ENCODE measurements at places on chromosomes 11 and 22.

DNA sequence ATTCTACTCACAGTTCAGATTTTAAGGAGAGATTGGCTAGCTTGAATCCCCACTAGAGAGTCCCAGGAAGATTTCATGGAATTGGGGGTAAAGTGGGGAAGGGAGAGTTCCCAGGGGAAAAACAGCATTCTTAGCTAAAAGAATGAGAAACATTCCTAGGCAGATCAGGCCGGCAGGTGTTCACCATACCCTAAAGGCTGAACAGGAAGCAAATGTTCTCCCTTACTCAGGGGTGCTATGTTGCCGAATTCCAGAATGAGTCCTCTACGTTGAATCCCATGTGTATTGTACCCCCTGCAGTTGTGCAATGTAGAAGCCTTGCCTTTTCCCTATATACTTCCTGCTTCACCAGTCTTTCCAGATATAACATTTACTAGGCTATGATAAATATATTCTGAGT is 135.2 kb upstream of the NCAM1 start:
- DNase-seq: no peak

GRCh38 chr11:85464283-85464682 is 162.9 kb downstream of the DLG2 start:
- no peak for DNase-seq

DNA sequence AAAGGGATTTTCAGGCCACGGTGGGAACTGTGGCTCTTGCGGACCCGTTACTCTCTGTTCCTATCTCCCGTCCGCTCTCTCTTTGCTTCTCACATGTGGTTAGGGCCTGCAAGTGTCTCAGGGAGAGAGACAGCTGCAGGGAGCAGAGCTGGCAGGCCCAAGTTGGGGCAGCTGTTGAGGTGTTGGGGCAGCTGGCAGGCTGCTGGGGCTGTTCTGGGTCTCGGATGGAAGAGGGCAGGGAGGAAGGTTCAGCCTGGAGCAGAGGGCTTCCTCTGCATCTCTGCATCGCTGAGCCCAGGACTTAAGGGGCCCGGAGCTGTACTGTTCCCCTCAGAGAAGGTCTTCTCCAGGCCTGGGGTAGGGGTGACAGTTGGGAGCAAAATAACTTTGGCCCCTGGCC is 2.6 kb upstream of the CNIH2 start:
- DNase-seq: no peak

- no peak for DNase-seq
These were observed 173.6 kb downstream of the ST3GAL4 start for GRCh38 chr11:126529037-126529436.

GRCh38 chr11:120131941-120132644 is 5.8 kb downstream of the TRIM29 start:
- no peak for DNase-seq

GRCh38 chr22:21025266-21025665 is 7.1 kb downstream of the SLC7A4 start:
- no peak for DNase-seq

DNA sequence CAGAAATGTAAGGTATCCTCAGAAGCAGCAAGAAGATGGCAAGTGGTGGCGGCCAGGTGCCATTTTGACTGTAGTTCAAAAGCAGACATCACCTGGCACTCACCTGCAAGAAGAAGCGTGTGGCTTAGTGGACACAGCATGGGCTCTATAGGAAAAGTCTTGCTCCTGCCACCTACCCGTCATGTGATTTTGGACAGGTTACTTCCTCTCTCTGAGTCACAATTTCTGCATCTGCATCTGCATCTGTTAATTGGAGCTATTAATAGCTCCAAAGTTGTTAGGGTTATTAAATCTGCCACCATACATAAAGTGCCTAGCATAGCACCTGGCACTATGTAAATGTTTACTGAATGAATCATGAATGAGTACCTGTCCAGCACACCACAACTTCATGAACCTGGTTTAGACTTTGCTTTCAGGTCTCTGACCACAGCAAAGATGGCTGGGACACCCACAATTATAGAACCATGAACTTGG is 16.8 kb downstream of the RAB30 start:
- DNase-seq: peak; percentile 94

GRCh38 chr11:62706850-62707247 is 375 bp downstream of the BSCL2 start:
- DNase-seq: no peak

DNA sequence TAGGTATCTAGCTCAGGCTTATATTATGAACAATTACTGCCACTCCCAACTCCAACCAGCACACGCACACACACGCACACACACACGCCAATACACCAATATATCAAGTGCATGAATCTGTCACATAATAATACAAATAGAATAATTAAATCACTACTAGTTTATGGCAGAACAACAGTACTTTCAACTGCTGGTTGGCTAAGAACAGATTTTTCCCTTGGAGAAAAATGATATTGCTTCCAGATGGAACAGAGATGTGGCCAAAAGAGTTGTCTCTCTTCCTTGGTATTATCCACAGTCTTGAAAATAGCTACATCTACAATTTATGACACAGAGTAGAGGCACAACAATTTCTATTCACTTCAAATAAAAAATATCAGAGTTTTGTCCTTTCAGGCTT is 538.3 kb upstream of the FAT3 start:
- DNase-seq: no peak

GRCh38 chr11:67470337-67471002 is 1.4 kb upstream of the TMEM134 start:
- no peak for DNase-seq

GRCh38 chr22:19037282-19038163 is 84.7 kb downstream of the DGCR2 start:
- no peak for DNase-seq

GRCh38 chr11:74641289-74641688 is 48.9 kb downstream of the POLD3 start:
- no peak for DNase-seq

- DNase-seq: no peak
These were observed 66.0 kb upstream of the GRAMD1B start for GRCh38 chr11:123364080-123364479.

- no peak for DNase-seq
These were observed 20.2 kb upstream of the ST14 start for GRCh38 chr11:130139401-130139800.

GRCh38 chr11:104645261-104646222 is 252.7 kb downstream of the CASP12 start:
- no peak for DNase-seq

DNA sequence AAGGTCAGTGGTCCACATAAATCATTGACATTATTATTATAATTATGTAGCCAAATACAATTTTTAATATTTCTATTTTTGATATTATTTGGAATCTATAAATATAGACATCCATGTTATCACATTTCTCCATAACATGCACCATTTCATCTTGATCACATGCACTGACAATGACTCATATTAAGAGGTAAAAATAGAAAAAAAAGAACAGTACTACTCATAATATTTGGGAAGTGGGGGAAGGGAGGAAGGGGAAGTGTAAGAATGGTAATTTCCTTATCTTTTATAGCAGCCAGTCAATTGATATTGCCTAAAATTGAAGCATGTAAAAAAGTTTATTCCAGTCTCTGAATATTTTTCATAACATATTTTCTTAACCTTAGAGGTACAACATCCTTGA is 72.3 kb downstream of the ADM start:
- no peak for DNase-seq

- peak; percentile 30 for DNase-seq
These were observed 15.0 kb downstream of the SLC1A2 start for GRCh38 chr11:35404388-35404775.

GRCh38 chr11:115361025-115361424 is 143.2 kb downstream of the CADM1 start:
- DNase-seq: no peak

GRCh38 chr11:1181853-1182535 is 24.2 kb downstream of the MUC5AC start:
- no peak for DNase-seq

GRCh38 chr11:3340025-3340424 is 38.9 kb downstream of the ZNF195 start:
- DNase-seq: no peak

DNA sequence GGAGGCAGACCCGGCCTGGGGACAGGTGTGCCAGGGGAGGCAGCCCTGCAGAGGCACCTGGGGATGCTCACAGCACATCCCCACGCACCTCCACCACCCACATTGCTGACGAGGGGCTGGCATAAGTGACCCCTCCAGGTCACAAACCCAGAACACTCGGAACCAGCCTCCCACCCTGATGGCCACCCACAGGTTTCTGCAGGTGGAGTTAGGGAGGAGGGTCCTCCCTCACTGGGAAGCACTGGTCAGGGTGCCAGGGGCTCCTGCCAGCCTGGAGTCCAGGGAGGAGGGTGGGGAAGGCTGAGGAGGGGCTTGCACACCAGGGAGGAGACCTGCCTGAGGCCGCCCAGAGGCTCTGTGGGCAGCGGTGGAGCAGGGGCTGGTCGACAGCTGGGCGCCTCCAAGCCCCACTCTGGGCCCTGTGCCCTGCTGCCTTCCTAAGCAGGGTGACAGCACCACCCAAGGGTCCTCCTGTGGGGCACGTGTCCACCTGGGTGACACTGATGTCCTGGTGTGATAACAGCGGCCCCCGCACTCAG is 51.0 kb upstream of the CARS1 start:
- no peak for DNase-seq

DNA sequence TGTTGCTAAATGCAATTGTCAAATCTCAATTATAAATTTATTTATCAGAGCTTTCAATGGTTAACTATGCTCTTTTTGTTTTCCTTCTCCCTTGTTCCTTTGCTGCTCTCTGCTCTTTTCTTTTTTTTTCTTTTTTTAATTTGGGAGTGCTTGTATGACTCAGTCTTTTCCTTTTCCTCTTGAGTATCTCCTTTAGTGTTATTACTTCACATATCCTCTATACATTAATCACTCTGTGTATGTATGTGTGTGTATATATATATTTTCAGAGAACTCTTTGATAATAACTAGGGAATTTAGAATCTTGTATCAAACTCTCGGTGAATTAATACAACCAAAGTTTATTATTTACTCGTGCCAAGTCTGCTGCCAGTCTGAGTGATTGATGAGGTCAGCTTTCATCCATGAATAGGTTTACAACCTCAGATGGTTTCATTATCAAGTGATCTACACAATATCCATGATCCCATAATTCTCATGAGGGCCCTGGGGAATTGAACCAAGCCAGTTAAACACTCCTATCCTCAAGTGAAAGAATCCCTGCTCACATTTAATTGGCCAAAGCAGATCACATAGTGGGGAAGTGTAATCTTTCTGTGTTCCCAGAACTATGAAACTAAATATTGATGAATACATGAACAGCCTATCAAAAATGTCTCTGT is 743.4 kb upstream of the CNTN5 start:
- DNase-seq: no peak

GRCh38 chr22:36406721-36407120 is 19.0 kb upstream of the MYH9 start:
- no peak for DNase-seq

- DNase-seq: no peak
These were observed 40.2 kb downstream of the LMO1 start for GRCh38 chr11:8223513-8223900.

- no peak for DNase-seq
These were observed 8.5 kb downstream of the MAP4K2 start for GRCh38 chr11:64794526-64794925.

DNA sequence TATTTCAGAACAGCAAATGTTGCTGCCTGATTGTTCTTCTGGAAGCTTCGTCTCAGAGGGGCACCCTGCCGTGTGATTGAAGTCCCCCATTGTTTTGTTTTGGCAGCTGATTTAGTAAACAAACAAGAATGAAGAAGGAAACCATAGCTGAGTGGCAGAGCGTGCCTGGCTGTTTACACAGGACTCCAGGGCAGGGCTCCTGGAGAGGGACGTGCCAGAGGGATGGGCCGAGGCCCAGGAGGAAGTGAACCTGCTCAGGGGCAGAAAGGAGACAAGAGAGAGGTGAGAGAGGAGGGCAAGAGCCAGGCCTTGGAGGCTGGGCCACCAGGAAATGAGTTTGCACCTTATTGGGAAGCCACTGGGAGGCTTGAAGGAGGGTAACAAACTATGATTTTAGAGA is 85.5 kb upstream of the B3GAT1 start:
- DNase-seq: no peak

DNA sequence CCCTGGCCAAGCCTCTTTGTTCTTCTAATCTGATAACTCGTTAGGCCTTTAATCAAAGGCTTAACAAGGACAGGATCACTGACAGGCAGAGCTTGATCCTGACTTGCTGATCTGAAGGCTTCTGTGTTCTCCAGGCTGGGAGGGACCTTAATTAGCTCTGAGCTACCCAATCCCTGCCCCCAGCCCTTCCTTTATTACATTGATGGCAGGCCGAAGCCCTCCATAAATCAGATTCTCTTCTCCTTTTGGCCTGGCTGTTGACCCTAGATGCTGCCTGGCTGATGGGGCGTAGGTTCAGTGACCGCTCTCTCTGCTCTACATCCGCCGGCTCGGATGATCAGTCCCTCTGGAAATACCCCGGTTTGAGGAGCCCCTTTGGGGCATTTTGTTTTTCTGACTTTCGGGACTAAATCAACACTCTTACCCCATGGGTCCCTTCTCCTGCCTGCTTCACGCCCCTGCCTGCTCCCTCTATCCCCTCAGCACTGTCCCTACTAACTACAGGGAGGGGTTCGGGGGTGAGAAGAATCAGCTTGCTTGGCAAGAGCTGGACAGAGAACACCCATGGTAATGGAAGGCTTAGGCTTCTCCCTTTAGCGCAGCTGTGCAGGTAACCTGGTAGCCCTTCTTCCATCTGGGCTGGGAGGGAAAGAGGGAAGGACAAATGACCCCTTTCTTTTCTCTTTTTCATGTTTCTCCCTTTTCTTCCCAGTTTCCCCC is 10.0 kb upstream of the RRM1 start:
- DNase-seq: no peak

DNA sequence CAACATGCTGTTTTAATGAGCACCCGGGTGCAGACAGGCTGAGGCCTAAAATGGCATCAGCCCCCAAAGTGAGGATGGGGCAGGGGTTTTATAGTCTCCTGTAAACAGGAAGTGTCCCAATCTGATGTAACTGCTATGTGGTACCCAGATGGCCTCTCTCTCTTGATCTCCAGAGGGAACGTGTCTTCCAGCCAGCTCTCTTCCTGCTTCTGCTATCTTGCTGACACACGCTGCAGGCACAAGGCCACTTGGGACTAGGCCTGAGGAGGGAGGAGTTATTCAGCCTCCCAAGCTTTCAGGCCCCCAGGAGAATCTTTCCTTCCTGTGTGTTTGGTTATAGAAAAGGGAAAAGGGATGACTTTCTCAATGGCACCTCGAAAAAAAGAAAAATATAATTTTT is 11.4 kb upstream of the VSTM5 start:
- no peak for DNase-seq

- DNase-seq: no peak
These were observed 30.2 kb upstream of the HMGXB4 start for GRCh38 chr22:35226958-35227647.

GRCh38 chr11:66933531-66933930 is 24.7 kb downstream of the PC start:
- DNase-seq: no peak

All from MM.1S (cell line).